Effector memory CD8-positive, alpha-beta T cell (primary cell): ENCODE measurements at places on chromosomes 5 and 9.
A peak's percentile ranks its signal among the peaks of the same experiment; 100 is the strongest.

- H3K36me3 ChIP-seq: no peaks in the 10 kb centered on the region
- H3K4me3 ChIP-seq: no peak overlapping the region
- no peak overlapping the region for H3K27ac ChIP-seq
- DNase-seq: no peak
- H3K27me3 ChIP-seq: no peaks in the 10 kb centered on the region
- peaks cover 4% of the 10 kb centered on the region for H3K4me1 ChIP-seq
Measured at GRCh38 chr5:112555197-112555596, 136.1 kb upstream of the EPB41L4A start.

DNA sequence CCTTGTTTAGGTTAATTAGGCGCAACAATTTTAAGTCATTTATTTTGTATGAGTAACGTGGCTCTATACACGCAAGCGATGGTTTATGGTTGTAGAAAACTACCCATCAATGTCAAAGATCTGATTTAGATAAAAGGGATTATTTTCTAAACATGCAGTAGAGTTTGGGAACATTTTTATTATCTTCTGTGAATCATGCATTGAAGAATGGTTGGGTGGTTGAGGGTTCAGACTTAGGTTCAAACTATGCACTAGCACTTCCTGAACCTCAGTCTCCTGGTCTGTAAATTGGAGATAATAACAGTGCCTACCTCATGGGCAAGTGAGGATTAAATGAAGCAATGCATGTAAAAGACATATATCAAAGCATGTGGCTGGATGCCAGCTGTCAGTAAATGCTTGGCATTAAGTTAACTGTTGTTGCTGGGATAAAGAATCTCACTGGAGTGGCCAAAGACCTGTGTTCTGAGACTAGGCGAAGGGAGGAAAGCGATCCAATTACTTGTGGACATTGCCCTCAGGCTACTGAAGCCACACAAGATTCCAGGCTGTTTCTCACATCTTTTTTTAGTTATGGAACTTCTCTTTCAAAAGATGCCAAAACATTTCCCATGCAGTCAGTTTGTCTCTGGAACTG, 1.1 kb upstream of the OTULINL start:
- H3K27ac ChIP-seq: peak overlapping the region; percentile 35
- H3K36me3 ChIP-seq: peaks cover 17% of the 10 kb centered on the region
- peak overlapping the region; percentile 78 for H3K4me3 ChIP-seq
- DNase-seq: no peak

GRCh38 chr5:175275097-175275496, 168.9 kb downstream of the DRD1 start:
- H3K27ac ChIP-seq: no peak overlapping the region
- DNase-seq: no peak
- no peaks in the 10 kb centered on the region for H3K27me3 ChIP-seq
- no peaks in the 10 kb centered on the region for H3K4me1 ChIP-seq

- H3K27me3 ChIP-seq: peaks cover 7% of the 10 kb centered on the region
- H3K4me1 ChIP-seq: no peaks in the 10 kb centered on the region
- no peak overlapping the region for H3K4me3 ChIP-seq
- DNase-seq: no peak
Measured at GRCh38 chr5:34867660-34868059, 28.7 kb downstream of the TTC23L start.

DNA sequence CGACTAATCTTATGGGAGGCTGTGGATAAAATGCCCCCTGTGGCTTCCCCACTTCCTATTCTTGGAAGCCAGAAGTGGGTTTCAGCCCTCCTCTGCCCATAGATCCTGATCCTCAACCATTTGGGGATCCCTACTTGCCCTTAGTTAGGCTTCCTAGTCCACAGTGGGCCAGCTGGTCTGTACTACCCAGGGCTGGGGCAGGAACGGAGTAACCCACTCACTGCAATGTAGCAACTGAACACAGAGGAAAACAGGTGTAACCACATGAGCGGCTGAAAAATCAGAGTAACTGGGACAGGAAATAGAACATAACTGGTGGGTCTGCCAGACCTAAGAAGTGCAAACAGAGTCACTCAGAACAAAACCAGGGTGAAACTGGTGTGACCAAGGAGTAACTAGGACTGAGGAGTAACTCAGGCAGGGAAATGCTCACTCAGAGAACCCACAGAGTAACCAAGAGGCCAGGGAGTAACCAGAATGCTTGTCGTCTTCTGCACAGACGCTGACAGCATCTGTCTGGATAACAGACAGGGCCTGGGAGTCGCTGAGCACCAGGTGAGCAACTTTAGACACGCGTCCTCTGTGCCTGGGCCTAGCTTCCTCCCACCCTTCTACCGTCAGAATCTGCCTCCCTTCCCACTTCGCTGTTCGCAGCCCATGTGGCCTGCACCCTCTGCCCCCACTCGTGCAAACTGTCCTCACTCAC, 1.0 kb downstream of the AQP3 start:
- peak; percentile 50 for DNase-seq
- peaks cover 58% of the 10 kb centered on the region for H3K36me3 ChIP-seq
- H3K27ac ChIP-seq: peak overlapping the region; percentile 98

DNA sequence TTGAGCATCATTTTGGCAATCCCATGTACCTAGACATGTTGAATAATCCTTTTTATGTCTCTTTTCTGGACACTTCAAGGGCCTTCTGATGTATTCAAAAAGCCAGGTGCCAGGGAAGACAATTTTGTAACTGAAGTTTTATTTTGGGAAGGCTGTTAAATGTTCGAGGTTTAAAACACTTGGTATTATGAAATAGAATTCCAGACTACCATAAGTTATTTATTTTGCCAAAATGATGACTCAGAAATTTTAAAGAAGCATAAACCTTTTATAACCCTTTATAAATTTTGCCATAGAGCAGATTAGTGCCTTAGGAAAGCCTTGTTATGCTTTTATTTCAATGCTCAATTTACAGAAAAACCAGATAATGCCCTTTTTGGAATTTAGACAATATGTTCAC, 30.3 kb upstream of the UHRF2 start:
- peaks cover 17% of the 10 kb centered on the region for H3K27me3 ChIP-seq
- no peak for DNase-seq
- H3K27ac ChIP-seq: no peak overlapping the region
- H3K36me3 ChIP-seq: no peaks in the 10 kb centered on the region
- no peak overlapping the region for H3K4me3 ChIP-seq

DNA sequence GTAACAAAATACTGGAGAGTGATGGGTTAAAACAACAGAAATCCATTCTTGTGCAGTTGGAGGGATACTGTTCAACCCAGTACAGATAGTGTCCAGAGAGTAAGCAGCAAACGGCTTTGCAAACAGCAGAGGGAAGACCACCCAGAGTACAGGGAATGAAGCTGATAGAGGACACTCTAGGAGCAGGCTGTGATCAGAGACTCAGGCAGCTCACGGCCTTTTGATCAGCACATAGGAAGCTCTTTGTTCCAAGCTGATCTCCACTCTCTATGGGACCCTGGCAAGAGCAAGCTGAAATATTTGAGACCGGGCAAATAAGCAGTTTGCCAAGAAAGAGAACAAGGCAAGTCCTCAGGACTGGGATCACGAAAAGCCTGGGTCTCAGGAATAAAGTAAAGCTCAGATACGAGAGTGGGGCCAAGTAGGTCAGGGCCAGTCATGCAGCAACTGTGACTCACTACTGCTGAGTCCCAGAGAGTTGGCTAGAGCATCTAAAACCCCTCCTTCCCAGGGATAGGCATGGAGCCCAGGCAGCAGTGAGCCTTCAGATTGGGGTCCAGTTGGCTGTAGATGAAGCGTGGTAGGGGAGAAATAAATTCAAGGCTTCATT, 52.4 kb downstream of the MELK start:
- H3K27ac ChIP-seq: no peak overlapping the region
- no peaks in the 10 kb centered on the region for H3K27me3 ChIP-seq
- no peaks in the 10 kb centered on the region for H3K4me1 ChIP-seq
- H3K36me3 ChIP-seq: peaks cover 7% of the 10 kb centered on the region
- no peak for DNase-seq
- H3K4me3 ChIP-seq: no peak overlapping the region

GRCh38 chr9:109889456-109889855, 109.5 kb downstream of the PALM2AKAP2 start:
- H3K4me3 ChIP-seq: no peak overlapping the region
- H3K36me3 ChIP-seq: no peaks in the 10 kb centered on the region
- no peak for DNase-seq
- H3K27ac ChIP-seq: no peak overlapping the region
- no peaks in the 10 kb centered on the region for H3K4me1 ChIP-seq

- DNase-seq: no peak
- no peaks in the 10 kb centered on the region for H3K27me3 ChIP-seq
- no peaks in the 10 kb centered on the region for H3K4me1 ChIP-seq
- no peak overlapping the region for H3K4me3 ChIP-seq
Measured at GRCh38 chr9:121261107-121261460, 6.9 kb upstream of the GSN start.

DNA sequence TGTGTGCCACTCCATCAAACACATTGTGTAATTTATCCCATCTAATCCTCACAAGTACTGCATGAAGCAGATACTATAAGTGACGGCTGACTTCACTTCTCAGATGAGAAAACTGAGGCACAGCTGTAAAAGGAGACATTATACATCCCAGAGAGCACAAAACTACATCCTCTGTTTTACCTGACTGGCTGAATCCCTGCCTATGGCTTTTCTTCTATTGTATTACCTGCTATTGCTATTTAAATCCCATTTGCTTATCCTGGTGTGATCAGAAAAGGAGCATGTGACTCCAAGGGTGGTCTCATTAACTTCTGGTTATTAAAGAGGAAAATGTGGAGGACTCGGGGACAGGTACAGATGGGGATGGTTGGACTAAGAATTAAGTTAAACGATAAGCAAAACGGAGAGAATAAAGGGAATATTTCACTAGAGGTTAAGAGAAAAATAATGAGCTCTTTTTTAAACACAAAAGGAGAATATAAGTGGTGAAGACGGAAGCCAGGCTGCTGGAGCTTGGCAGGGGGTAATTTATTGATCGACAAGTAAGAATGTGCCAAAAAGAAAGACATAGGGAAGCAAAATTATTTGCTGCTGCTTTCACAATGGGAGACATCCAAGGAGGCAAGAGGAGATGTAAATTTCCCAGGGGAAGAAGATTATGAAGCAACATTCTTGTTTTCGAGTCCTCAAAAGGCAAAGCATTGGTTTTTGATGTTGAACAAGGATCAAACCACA, 155.7 kb upstream of the GPR151 start:
- H3K4me3 ChIP-seq: no peak overlapping the region
- H3K4me1 ChIP-seq: peaks cover 13% of the 10 kb centered on the region
- H3K36me3 ChIP-seq: no peaks in the 10 kb centered on the region
- H3K27me3 ChIP-seq: no peaks in the 10 kb centered on the region
- H3K27ac ChIP-seq: no peak overlapping the region

GRCh38 chr5:95241635-95242034, 43.3 kb downstream of the MCTP1 start:
- DNase-seq: no peak
- no peaks in the 10 kb centered on the region for H3K36me3 ChIP-seq
- H3K4me1 ChIP-seq: no peaks in the 10 kb centered on the region

GRCh38 chr5:160660132-160660531, 191.9 kb downstream of the ATP10B start:
- peaks cover 35% of the 10 kb centered on the region for H3K27me3 ChIP-seq
- DNase-seq: no peak
- peaks cover 3% of the 10 kb centered on the region for H3K36me3 ChIP-seq
- no peak overlapping the region for H3K4me3 ChIP-seq
- H3K4me1 ChIP-seq: no peaks in the 10 kb centered on the region

GRCh38 chr5:109479260-109479860, 69.6 kb upstream of the PJA2 start:
- H3K36me3 ChIP-seq: no peaks in the 10 kb centered on the region
- no peak overlapping the region for H3K4me3 ChIP-seq
- no peaks in the 10 kb centered on the region for H3K4me1 ChIP-seq
- H3K27me3 ChIP-seq: peaks cover 18% of the 10 kb centered on the region

DNA sequence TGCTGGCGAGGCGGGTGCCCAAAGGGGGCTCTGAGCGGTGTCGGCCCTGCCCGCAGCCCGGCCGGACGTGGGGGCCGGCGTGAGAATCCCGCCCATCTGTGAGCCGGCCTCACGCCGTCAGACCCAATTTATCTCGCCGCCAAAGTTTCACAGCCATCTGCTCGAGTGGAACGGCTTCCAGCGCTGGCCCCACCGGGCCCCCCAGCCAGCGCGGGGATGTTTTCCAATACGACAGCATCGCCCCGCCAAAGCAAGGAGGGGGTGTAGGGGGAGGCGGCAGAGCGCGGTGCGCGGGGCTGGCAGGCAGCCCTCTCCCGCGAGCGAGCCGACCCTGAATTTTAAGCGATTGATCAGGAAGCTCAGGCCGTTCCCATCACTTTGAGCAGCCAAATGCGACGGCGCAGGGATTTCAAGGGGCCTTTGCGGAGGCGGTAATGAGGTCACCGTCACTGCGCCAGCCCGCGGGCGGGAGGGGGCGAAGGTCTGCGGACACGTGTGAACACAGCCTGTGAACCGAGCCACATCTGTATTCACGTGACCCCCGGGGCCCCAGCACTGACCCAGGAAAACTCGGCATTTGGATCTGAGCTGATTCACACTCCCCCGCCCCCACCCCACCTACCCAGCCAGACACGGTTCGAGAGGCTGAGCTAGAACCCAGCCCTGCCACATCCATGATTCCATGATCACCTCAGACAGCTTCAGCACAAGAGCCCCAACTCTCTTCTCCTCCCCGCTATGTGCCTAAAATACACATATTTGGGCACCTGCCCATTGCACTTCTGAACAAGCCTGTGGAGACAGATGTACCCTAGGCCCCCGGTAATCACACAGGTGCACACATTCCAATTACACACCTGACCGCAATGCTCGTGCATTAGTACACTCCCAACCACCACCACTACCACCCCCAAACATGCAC, 47.8 kb upstream of the PSD2 start:
- H3K4me3 ChIP-seq: peak overlapping the region; percentile 86
- H3K27me3 ChIP-seq: no peaks in the 10 kb centered on the region
- DNase-seq: peak; percentile 46
- peaks cover 25% of the 10 kb centered on the region for H3K4me1 ChIP-seq
- peaks cover 23% of the 10 kb centered on the region for H3K36me3 ChIP-seq

DNA sequence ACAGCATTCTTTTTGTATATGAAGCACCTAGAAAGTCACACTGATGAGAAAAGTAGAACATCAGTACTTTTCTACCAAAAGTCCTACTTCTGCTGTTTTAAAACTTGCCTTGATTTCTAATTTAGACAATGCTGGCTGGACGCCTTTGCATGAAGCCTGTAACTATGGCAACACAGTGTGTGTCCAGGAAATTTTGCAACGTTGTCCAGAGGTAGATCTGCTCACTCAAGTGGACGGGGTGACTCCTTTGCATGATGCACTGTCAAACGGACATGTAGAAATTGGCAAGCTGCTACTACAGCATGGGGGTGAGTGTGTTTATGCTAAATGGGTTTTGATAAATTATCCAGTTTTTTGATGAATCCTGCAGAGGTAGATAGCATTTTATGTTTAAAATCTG, 73.5 kb downstream of the SLF1 start:
- no peak overlapping the region for H3K27ac ChIP-seq
- peaks cover 16% of the 10 kb centered on the region for H3K36me3 ChIP-seq
- peaks cover 6% of the 10 kb centered on the region for H3K4me1 ChIP-seq

DNA sequence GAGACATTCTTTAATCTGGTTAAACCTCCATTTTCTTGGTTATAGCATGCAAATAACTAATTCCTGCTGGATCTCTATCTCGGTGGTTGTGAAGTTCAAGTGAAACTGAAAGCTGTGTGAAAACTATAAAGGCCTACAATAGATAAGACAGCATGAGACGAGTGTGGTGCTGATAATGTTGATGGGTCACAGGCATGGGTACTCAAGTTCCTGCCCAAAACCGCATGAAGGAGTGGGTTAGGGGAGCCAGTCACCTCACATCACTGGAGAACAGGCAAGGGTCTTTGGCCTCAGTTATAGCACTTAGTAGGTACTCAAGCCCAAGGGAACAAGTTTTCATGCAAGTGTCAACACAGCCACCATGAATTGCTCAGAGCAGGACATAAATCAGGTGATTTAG, 16.7 kb downstream of the HMHB1 start:
- no peaks in the 10 kb centered on the region for H3K27me3 ChIP-seq
- no peaks in the 10 kb centered on the region for H3K36me3 ChIP-seq
- DNase-seq: no peak
- peak overlapping the region; percentile 30 for H3K27ac ChIP-seq
